Mesenchymal stem cell (in vitro differentiated cells and primary cell): ENCODE measurements at places on chromosomes 3 and 15.

GRCh38 chr3:62370858-62371719 lies 2.3 kb downstream of the FEZF2 start:
- DNase-seq, result no peak

- DNase-seq, result no peak
Measured at GRCh38 chr3:149933858-149934257, 36.8 kb downstream of the PFN2 start.

GRCh38 chr3:58591517-58592510 lies 14.6 kb upstream of the FAM107A start:
- DNase-seq, result no peak

GRCh38 chr3:134374791-134375581 lies 739 bp upstream of the AMOTL2 start:
- DNase-seq, result peak; percentile 73

GRCh38 chr3:140529096-140529495 lies 148.8 kb upstream of the TRIM42 start:
- DNase-seq, result peak; percentile 0
